Urothelium cell line (cell line): ENCODE measurements at places on chromosomes 2 and 18.
A peak's percentile ranks its signal among the peaks of the same experiment; 100 is the strongest.

- DNase-seq, result no peak
These were observed 28.6 kb downstream of the EPB41L3 start for GRCh38 chr18:5515011-5515784.

- DNase-seq, result no peak
These were observed 3.4 kb downstream of the SERPINB2 start for GRCh38 chr18:63890950-63891304.

DNA sequence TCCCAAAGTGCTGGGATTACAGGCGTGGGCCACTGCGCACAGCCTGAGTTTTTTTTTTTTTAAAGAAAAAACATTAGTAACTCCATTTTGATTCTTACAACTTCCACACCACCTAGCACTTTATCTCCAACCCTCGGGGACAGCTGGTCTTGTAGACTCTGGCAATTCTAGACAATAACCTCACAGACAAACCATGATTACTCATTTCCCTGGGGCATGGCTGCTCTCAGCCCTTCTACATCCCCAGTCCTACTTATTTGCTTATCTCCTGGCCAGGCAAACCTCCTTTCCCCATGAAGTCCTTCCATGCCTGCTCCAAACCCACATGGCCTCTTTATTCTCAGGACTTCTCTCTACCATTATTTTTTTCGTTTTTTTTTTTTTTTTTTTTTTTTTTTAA is 91.1 kb downstream of the ACTR3 start:
- DNase-seq, result peak; percentile 26

DNA sequence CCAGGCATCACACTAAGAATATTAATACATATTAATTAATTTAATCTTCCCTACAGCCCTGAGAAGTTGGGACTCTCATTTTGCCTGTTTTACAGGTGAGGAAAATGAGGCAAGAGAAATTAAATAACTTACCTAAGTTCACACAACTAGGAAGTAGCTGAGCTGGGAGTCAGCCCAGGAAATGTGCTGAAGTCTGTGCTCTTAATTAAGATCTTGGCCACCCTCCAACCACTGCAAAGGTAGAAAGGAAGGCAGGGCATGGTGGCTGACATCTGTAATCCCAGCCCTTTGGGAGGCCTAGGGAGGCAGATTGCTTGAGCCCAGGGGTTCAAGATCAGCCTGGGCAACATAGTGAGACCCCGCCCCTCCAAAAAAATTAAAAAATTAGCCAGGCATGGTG is 12.9 kb upstream of the MGAT4A start:
- no peak for DNase-seq

- DNase-seq, result no peak
These were observed 226.0 kb downstream of the KCNJ3 start for GRCh38 chr2:154924531-154924930.

- DNase-seq, result peak; percentile 61
These were observed 7.3 kb downstream of the ACMSD start for GRCh38 chr2:134845719-134846118.

GRCh38 chr2:172560721-172561120 is 4.8 kb downstream of the PDK1 start:
- DNase-seq, result no peak

- peak; percentile 36 for DNase-seq
These were observed 22.2 kb upstream of the CAB39 start for GRCh38 chr2:230690439-230690838.

GRCh38 chr2:201452922-201453643 is 1.5 kb downstream of the STRADB start:
- no peak for DNase-seq

- peak; percentile 90 for DNase-seq
These were observed 161.5 kb downstream of the NAPG start for GRCh38 chr18:10687161-10687925.

DNA sequence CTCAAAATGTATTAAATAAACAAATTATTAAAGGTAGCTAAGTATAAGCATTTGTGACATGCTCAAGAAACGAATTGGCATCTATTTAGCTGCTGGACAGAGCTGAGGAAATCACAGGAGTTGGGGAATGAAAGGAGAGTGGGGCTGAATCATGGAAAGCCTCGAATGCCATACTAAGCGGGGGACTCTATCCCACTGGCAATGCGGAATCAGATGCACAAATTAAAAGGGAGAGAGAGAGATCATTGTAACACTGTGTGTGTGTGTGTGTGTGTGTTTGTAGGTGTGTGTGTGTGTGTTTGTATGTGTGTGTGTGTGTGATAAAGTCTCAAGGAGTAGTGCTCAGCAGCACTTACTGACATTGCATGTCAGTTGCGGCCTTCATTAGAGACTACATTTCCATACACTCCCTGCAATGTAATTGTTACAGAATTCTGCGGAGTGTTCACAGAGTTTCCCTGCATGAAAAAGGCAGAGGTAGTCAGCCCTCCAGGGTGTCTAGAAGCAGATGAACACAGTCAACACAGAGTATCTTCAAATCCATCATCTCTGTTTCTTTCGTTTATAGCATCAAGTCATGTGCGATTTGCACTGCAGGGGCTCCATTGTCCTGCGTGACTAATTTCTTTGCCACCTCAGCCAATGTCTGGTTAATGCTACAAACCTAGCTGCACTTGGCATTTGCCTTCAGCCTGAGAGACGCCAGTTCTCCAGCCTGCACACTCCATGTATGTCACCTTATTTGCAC is 111.7 kb upstream of the CYRIA start:
- no peak for DNase-seq

DNA sequence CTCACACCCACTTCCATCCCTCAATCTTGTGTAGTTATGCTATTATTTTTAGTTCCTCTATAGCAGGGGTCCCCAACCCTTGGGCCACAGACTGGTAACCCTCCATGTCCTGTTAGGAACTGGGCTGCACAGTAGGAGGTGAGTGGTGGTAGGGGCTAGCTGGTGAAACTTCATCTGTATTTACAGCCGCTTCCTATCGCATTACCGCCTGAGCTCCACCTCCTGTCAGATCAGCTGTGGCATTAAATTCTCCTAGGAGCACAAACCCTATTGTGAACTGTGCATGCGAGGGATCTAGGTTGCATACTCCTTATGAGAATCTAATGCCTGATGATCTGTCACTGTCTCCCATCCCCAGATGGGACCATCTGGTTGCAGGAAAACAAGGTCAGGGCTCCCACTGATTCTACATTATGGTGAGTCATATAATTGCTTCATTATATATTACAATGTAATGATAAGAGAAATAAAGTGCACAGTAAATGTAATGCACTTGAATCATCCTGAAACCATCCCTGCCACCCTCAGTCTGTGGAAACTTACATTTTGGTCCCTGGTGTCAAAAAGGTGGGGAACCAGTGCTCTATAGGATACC is 1.6 kb upstream of the RAB11FIP5 start:
- no peak for DNase-seq

GRCh38 chr2:37775908-37776250 is 104.4 kb upstream of the CDC42EP3 start:
- DNase-seq, result peak; percentile 55

DNA sequence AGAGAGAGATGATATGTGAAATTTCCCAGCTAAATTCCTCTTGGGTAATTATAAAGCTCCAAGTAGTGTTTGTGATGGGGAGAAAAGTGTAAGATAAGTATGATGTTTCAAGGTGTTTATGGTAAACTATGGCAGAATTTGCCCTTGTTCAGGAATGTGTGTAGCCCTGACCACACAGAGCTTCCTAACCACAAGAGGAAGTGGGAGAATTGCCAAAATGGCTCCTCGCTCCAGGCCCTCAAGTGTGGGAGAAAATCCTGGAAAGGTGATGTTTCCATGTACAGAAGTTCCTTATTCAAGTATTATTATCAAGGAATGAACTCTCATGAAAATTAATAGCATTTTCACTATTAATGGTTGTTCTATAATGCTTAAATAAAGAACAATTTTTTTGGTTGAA is 878.3 kb downstream of the TDRD15 start:
- DNase-seq, result peak; percentile 15

GRCh38 chr2:199847181-199847864 is 3.7 kb downstream of the FTCDNL1 start:
- DNase-seq, result no peak

DNA sequence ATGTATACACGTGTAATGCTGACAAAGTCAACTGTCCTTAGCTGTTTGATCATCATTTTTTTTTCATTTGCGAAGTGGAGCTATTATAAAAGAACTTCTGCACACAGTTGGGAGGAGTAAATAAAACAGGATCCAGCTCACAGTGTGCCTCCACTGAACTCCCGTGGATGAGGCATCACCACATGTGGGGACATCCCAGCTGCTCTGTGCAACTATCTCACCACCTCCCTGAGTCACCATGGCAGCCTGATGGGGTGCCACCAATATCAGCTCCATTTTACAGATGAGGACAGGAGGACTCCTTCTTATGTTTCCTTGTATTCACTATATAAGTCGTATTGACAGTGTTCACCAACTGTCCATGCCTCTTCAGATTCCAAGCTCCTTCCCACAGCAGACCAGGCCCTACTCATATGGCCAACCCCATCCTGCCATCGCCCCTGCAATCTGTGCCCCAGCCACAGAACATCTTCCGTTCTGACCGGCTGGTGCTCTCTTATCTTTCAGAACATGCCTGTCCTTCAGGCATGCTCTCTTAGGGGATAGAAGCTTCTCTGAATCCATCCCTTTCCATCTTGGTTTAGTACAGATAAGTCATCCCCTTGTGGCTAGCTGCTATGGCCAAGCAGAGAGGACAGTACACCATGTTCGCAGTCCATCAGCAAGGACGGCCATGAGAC is 288.1 kb downstream of the RNF144A start:
- no peak for DNase-seq

DNA sequence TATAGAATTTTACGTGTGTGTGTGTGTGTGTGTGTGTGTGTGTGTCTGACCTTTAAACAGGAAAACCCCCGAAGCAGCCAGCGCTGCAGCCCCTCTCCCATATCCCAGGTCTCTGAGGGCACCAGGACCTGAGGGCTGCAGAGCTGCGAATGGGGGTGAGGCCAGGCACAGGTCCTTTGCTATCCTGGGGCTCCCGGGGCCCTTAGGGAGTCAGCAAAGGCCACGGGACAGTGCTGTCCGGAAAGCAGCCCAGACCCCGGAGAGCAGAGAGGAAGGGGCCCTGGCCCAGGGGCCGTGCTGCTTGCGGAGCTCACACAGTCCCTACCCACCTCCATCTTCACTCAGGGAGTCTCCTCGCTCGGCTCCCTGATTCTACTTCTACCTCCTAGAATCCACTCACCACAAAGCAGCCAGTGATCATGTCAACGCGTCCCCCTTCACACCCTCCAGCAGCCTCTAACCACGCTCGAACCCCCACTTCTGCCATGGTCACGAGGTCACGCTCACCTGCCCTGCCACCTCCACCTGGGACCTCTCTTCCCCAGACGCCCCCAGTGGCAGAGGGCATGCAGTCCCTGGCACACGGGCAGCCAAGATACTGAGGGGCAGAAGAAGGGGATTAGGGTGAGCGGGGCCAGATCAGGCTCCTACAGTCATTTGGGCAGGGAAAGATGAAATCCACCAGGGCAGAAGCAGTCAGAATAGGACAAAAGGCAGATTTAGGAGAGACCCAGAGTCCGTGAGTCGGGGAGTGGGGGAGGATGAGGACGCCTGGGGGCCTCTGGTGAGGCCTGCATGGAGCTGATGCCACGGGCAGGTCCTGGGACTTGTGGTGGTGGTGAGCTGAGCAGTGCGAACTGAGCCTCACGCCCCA is 86.7 kb downstream of the USP40 start:
- DNase-seq, result no peak

DNA sequence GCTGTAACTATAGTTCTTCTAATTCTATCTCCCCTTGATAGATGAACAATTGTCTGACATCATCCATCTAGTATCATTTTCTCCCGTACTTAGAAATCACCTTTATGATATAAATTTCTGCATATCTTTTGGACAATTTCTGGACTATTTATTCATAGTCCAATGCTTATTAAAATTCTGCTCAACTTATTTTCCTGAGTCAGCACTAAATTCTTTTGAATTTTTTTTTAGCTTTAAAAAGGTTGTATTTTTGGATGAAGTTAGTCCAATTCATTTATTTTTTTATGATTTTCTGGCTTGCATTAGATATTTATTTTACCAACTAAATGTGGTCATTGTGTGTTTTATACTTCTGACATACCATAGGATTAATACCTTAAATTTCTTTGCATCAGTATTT is 538.5 kb upstream of the DCC start:
- DNase-seq, result no peak

GRCh38 chr18:56927786-56928185 is 219.1 kb upstream of the BOD1L2 start:
- DNase-seq, result no peak

DNA sequence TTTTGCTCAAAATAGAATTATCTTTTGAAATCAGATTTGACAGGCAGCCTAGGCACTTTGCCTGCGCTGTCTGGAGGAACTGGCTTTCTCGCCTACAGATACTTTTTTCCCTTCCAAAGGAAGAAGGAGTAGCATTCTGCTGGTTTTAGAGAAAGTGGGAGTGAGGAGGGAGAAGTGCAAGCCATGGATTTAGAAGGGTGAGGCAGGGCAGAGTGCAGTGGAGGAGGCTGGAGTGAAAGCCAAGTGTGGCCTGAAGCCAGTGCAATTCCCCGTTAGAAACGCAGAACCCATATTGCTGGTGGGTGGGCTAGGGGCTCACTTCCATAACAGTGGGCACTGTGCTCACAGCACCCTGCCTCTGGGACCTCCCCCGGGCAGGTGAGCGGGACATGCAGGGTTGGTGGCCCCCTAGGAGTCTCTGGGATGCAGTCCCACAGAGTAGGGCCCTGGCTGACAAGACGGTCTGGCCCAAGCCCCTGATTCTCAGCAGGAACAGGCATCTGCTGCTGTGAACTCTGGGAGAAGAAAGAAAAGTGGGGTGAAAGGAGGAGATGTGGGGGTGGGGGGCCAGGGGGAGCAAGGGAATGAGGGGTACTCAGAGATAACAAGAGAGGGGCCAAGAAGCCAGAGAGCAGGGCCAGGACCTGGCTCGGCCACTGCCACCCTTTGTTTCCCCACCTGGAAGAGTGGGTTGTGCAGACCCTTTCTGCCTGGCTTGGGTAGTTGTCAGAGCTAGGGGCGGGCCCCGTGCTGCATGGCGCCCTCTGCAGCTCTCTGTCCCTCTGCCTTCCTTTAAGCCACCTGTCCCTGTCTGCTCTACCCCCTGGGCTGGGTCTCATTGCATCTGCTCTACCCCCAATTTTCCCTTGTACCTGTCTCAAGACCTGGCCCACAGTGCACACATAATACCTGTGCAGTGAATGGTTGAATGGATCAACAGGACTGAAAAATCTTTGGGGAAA is 273.5 kb upstream of the HS6ST1 start:
- DNase-seq, result no peak

GRCh38 chr2:66034467-66034866 is 400.5 kb upstream of the MEIS1 start:
- DNase-seq, result no peak

DNA sequence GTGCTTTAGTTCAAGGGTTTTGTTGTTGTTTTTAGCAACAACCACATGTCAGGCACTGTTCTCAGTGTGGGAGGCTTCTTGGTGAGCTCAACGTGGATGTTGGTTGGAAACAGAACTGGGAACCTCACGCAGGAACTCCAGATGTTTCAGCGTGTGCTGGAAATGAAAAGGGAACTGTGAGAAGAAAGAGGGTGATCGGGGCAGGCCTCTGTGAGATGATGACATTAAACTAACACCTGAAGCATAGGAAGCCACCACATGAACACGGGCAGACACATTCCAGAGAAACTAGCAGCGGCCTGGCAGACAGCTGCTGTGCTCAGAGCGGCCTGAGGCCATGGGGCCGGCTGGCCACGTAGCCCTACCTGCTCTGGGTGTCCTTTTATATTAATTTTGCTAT is 66.4 kb downstream of the COA5 start:
- no peak for DNase-seq

- no peak for DNase-seq
These were observed 66.7 kb downstream of the NXPH2 start for GRCh38 chr2:138713504-138713903.

- DNase-seq, result no peak
These were observed 16.8 kb downstream of the GPD2 start for GRCh38 chr2:156452971-156453370.
